ENCODE measurements at places on chromosomes 3 and 15. TPM values are rescaled to one million over a fixed set of nuclear protein-coding genes. Genes with fewer than 3 reads are reported as not detected.

Gene MINDY4B
- not detected for total RNA-seq

Gene MESP2
- not detected for total RNA-seq

Gene TNFSF10
- 362 TPM for total RNA-seq

Gene PEAK1
- total RNA-seq = 28.5 TPM

Gene IP6K2
- 57.6 TPM for total RNA-seq

Gene PSTPIP1
- 224 TPM for total RNA-seq

Gene CYP1A2
- total RNA-seq = not detected

Gene PAQR5
- not detected for total RNA-seq

Gene ATOSA
- 44.3 TPM for total RNA-seq

Gene EIF4E3
- total RNA-seq = 61.6 TPM

Gene CHMP2B
- 24.0 TPM for total RNA-seq

Gene CYP8B1
- not detected for total RNA-seq

Gene CCRL2
- total RNA-seq = 6.8 TPM

Gene SGO1
- 24.0 TPM for total RNA-seq

Gene EXOSC7
- total RNA-seq = 62.9 TPM

Gene ARL6
- total RNA-seq = 3.8 TPM

Gene CHRNA7
- 0.32 TPM for total RNA-seq

Gene CILP
- total RNA-seq = not detected

Gene IL5RA
- not detected for total RNA-seq

Gene ROPN1
- not detected for total RNA-seq

Gene COL6A5
- 0.15 TPM for total RNA-seq

Gene OR5K2
- total RNA-seq = not detected

Gene SELENOS
- total RNA-seq = 61.5 TPM

Gene DCUN1D1
- total RNA-seq = 67.9 TPM

Gene DPPA4
- not detected for total RNA-seq

Gene CTXN2
- not detected for total RNA-seq

Measured in T-helper 1 cell treated with Interleukin-12 subunit alpha and Interleukin-12 subunit beta and Interleukin-4 antibody, amounts not matched to agents 30 ng/mL and 1 ng/mL, for 36 hours (primary cell).